ENCODE measurements at places on chromosomes 13 and 19. TPM values are rescaled to one million over a fixed set of nuclear protein-coding genes. Genes with fewer than 3 reads are reported as not detected.

- DNase-seq: no peak
Measured at GRCh38 chr13:82439159-82439904, 1442.9 kb downstream of the SLITRK1 start.

DNA sequence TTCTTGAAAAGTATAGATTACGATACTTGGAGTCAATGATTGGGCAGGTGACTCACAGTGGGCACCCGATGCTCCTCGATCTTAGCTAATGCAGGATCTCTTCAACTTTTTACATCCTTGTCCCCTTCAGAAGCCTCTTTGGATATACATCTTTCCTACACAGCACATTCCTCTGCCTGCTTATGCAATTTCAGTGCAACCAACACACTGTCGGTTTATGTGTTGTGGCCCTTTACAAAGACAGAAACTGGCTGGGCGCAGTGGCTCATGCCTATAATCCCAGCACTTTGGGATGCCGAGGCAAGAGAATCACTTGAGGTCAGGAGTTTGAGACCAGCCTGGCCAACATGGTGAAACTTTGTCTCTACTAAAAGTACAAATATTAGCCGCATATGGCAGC, 2.6 kb downstream of the GPR42 start:
- no peak for DNase-seq

- peak; percentile 75 for DNase-seq
Measured at GRCh38 chr19:48556163-48556562, 4.2 kb downstream of the SULT2B1 start.

DNA sequence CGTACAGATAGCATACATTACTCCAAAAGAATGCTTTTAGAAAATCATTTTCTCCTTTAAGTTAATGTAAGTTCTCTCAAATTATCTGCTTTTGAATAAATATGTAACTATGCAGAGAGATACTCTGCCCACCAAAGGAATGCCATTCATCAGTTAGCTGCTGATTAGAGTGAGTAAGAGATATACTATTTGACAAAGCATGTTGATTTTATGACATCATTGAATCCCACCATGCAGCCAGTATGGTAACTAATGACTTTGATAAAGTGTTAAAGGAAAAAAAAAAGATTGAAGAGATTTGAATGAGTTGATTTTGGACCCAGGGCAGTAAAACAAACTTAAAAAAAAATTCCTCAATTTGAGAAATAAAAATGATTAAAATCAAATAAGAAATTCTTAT, 521.5 kb downstream of the SLITRK6 start:
- no peak for DNase-seq

- no peak for DNase-seq
Measured at GRCh38 chr19:17078036-17078919, 2.7 kb downstream of the MYO9B start.

DNA sequence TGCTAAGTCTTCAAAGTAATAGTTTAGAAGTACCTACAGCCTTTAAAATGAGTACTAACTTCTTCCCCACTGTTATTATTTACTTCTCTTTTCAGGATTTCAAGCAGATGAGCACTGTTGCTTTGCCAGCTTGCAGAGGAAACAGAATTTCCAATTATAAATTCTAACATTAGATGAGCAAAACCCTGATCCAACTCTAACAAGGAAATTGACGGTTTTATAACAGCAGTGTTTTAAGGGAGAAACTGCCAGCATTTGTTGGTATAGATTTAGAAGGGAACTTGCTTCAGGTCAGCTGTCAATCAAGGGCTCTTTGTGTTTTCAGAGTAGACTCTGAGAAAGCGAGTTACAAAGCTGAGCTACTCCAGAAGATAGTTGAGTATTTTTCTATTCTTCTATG, 120.5 kb downstream of the RAP2A start:
- DNase-seq: no peak

- DNase-seq: no peak
Measured at GRCh38 chr19:2694196-2694595, 8.3 kb downstream of the GNG7 start.

DNA sequence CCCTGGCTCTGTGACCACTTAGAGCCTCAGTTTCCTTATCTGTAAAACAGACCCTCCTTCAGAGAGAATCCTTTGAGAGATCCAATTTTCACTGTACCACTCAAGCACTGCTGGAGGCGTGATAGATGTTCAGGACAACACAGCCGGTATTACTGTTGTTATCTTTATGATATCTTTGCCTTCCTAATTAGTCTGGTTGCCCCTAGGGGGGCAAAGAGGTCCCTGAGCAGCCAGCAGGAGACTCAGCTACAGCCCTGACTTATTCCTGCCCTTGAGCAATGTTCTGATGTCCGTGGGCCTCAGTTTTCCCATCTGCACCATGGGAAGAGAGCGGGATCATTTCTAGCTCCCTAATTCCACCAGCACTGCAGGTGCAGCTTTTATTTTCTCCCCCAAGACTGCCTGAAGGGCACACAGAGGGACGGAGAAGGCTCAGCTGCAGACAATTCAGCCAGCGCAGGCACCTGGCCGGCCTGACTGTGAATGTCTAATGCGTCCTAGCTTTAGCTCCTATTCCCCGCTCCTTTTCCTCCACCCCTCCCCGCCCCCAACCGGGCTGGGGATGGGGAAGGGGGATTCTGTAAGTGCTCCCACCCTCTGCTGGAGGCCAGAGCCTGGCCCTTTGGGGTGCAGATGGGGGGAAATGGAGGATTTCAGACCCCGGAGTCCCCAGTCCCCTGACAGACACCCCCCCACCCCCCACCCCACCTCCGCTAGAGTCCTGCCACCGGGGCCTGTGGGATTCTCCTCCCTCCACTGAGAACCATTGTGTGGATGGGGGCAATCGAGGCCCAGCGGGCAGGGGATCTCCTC, 16.2 kb downstream of the TLE5 start:
- DNase-seq: no peak

GRCh38 chr19:53982001-53982451, 9.4 kb upstream of the CACNG6 start:
- peak; percentile 27 for DNase-seq

- DNase-seq: no peak
Measured at GRCh38 chr13:41402691-41403511, 54.4 kb upstream of the RGCC start.

DNA sequence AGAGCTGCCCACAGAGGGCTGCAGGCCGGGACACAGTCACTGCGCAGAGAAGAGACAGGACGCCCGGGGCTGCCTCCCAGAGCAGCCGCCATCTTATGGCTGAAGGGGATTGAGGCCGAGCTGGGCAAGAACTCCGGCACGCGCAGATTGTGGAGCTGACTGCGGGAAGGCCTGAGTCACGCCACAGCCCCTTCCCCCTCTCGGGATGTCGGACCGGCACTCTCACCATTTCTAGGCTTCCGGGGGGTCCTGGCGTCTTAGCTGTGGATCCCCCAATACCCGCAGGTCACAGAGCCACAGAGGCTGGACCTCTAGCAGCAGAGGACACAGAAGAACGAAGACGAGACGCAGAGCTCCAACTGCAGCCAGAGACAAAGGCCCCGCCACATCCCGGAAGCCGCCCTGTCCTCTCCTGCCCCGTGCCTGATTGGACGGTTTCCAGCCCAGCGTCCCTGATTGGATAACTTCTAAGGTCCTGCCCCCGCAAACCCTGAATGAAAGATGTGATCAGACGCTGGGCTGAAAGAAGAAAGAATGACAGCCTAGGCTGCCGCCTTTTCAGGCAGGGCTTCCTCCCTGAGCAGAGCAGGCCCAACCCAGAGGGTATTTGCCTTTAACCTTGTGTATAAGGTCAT, at the start of gene ZNF43:
Gene ZNF43, minus strand, starts transcription at position 373 of the 635 bp plus-strand sequence. Its CDS starts 144 bp downstream, at position 229.
- peak; percentile 95 for DNase-seq

DNA sequence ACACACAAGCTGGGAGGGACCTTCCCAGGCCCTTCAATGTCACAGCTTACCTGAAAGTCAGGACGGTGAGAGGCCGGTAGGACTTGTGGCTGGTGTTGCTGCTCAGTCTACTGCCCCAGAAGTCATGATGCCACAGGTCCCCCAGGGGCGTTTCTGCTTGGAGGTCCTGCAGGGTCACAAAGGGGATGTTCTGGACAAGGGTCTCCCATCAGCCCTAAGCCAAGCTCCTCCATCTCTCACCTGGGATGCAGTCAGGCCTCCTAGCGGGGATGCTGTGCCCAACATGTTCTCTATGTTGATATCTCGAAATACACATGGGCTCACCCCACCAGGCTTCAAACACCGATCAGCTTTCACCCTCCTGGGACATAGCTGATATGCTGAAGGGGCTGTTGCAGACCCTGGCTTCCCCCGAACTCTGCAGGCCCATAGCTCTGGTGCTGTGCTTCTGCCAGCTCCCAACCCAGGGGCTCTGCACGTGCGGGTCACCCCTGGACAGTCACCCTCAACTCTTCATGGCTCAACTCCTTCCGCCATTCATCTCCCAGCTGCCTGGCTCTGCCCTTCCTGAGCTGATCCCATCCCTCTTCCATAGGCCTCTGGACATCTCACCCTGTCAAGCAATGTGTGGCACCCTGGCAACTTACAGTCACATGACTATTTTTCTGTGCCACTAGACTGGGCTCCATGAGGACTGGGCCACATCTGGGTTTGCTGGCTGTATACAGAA, 10.3 kb downstream of the TMTC4 start:
- no peak for DNase-seq

GRCh38 chr19:18919900-18920214, 342 bp downstream of the DDX49 start:
- no peak for DNase-seq

GRCh38 chr13:103573446-103573845, 507.2 kb upstream of the SLC10A2 start:
- DNase-seq: no peak

- DNase-seq: no peak
Measured at GRCh38 chr13:51734786-51735185, 69.2 kb downstream of the DHRS12 start.

GRCh38 chr13:40933508-40934204, 85.5 kb downstream of the ELF1 start:
- no peak for DNase-seq

DNA sequence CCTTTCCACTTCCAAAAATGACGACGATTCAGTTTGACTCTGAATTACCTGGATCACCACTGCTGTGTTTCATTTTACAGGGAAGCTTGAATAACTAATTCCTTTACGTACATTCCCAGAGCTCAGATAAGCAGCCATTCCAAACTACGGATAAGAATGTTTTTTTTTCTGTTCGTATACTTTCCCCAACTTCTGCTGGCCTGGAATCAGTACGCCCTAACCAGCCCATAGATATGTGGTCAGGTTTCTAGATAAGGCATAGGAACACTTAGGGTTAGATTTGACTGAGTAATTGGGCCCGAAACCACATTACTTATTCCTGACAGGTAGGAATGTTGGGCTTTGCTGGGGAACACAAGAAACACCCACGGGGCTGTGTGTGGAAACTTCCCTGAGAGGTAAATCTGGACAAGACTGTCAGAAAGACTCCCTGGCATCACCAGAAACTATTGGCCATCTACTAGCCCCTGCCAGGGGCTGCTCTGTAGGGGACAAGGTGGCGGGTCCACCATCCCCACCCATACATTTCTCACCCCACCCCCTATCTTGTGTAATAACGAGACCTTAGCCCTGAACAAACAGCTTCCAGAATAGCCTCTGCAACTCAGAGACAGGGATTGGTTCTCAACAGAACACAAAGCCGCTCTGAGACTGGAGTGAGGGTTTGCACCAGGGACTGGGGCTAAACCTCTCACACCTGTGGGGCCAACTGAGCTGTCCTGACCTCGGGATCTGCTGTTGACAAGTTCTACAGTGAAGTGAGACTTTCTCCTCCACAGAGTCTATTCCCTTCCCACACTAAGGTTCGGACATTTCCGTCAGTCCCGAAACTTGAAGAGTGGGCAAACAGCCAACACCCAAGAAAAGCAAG, 15.6 kb downstream of the RHPN2 start:
- peak; percentile 86 for DNase-seq

DNA sequence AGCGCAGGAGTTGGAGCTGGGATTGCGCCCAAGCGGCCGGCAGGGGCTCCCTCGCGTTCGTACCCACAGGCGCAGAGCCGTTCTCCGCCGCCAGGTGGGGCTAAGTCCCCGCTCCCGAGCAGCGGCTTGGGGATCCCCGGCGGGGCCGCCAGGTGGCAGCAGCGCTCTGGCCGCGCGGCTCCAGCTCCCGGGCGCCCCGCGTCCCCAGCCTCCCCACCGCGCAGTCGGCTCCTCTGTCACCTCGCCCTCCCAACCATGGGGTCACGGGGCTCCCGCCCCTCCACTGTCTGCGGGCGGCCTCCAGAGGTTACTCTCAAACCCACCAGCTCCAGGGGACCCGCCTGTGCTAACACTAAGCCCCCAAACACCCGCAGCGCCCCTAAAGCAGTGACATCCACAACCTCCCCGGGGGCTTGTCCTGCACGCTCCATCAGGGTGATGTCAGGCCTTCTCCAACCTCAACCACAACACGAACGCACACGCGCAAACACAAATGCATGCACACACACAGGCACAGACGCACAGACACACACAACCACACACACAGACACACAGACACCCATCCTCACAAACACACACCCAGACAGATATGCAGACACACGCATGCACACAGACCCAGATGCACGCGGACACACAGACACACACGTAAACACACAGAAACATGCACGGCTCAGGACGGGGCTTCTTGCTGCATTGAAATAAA, 18.4 kb upstream of the KCTD15 start:
- peak; percentile 66 for DNase-seq

- no peak for DNase-seq
Measured at GRCh38 chr13:111539791-111540446, 219.5 kb downstream of the TEX29 start.

DNA sequence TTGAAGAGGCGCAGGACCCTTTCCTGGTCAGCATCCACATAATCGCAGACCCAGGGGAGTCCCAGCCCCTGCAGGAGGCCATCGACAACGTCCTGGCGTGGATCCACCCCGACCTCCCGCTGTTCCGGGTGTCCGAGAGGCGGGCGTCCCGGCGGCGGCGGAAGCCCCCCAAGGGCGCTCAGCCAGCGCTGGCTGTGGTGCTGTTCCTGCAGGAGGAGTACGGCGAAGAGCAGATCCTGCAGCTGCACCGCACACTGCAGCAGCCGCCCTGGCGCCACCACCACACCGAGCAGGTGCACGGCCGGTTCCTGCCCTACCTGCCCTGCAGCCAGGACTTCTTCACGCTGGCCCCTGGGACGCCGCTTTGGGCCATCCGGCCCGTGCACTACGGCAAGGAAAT, 29.3 kb downstream of the FAM124A start:
- DNase-seq: no peak

- DNase-seq: no peak
Measured at GRCh38 chr13:101841698-101842097, 389.2 kb downstream of the ITGBL1 start.

- no peak for DNase-seq
Measured at GRCh38 chr13:32023698-32024097, 7.9 kb upstream of the FRY start.

ZNF559 gene
- 11.6 TPM for total RNA-seq

MEF2B gene
- total RNA-seq: not detected

ZNF728 gene
- not detected for total RNA-seq

IGFL2 gene
- total RNA-seq: not detected

ANGPTL4 gene
- total RNA-seq: 0.64 TPM

RPS19 gene
- 662 TPM for total RNA-seq

SLC10A2 gene
- not detected for total RNA-seq

C5AR1 gene
- total RNA-seq: 0.32 TPM

TEX29 gene
- not detected for total RNA-seq
